ENCODE measurements at places on chromosomes 5 and 9. TPM values are rescaled to one million over a fixed set of nuclear protein-coding genes. Genes with fewer than 3 reads are reported as not detected.

DNA sequence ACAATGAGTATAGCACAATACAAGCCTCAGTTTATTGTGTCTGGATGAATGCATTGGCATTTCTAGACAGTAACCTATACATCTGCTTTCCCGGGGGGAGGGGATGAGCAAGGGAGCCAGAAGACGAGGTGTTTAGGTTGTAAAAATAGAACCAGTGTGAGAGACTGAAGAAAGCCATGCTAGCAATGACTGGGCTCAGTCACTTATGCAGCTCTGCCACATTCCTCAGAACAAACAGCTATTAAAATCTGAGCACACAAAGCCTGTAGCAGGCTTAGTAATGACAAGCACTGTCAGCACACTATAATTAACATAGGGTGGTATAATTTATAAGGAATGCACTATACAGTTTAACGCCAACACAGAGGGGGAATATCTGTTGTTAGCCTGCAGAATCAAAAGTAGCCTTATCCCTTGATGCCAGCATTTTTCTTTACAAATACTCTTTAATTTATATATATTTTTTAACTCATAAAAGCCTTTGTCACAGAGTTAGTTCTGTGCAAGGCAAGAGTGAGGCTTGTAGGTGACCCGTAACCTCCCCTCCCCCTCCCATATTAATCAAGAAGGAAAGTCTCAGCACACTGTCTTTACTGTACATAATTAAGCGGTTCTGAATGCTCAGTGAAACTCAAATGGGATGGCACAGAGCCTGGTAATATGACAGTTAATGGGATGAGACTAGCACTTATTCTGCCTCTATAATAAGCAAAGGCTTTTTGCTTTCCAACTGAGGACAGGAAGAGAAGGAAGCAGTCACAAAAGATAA, 295.4 kb downstream of the CSNK1G3 start:
- H3K36me3 ChIP-seq = no peaks in the 10 kb centered on the region
- H3K27ac ChIP-seq = peak overlapping the region; percentile 62
- no peak overlapping the region for H3K4me3 ChIP-seq
- peak; percentile 24 for DNase-seq
- H3K27me3 ChIP-seq = no peaks in the 10 kb centered on the region

- no peaks in the 10 kb centered on the region for H3K4me1 ChIP-seq
- no peak overlapping the region for H3K27ac ChIP-seq
- no peaks in the 10 kb centered on the region for H3K36me3 ChIP-seq
- H3K4me3 ChIP-seq = no peak overlapping the region
Measured at GRCh38 chr5:88452820-88453219, 184.2 kb upstream of the TMEM161B start.

DNA sequence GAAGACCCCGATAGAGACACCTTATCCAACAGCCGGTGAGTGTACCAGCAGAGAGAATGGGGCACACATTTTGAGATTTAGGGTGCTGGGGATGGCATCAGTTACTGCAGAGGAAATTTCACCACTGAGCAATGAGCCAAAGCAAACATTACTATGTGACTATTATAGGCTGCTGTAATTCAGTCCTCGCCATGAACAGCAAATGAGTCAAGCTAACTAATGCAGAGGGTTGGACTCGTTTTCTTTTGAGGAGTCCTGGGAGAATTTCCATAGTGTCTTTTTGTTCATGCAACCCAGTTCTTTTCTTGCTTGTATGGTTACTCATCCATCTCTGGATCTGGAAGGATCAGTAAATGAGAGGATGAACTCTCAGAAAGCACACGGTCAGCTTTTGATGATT, 323.8 kb downstream of the PSAT1 start:
- no peak overlapping the region for H3K27ac ChIP-seq
- H3K4me3 ChIP-seq = no peak overlapping the region
- no peak for DNase-seq
- no peaks in the 10 kb centered on the region for H3K36me3 ChIP-seq
- H3K4me1 ChIP-seq = no peaks in the 10 kb centered on the region

Gene PPP3R2
- total RNA-seq = not detected

Data from heart left ventricle (tissue), 16 donors.